DMS 273 treated with DMSO at 0.1 percent for 48 hours (cell line): ENCODE measurements at places on chromosomes 6 and 20.

DNA sequence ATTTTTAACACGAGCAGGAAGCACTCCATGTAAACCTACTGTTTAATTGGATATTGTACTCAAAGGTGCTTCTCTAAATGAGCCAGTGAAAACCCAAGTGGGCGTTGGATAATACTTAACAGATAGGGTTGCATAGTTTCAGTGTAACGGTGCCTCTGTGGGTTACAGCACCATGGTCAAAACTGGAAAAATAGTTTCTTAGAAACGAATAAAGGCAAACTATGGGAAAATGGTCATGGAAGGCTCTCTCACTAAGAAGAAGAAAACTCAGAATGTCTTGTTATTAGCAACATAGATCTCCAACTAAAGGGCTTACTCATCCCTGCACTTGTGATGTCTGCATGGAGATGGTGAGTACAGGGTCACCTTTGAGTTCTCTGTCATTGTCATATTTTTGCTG, 59.1 kb upstream of the NEDD9 start:
- DNase-seq, result no peak

GRCh38 chr6:165729307-165729936, 66.4 kb upstream of the PDE10A start:
- DNase-seq, result no peak

DNA sequence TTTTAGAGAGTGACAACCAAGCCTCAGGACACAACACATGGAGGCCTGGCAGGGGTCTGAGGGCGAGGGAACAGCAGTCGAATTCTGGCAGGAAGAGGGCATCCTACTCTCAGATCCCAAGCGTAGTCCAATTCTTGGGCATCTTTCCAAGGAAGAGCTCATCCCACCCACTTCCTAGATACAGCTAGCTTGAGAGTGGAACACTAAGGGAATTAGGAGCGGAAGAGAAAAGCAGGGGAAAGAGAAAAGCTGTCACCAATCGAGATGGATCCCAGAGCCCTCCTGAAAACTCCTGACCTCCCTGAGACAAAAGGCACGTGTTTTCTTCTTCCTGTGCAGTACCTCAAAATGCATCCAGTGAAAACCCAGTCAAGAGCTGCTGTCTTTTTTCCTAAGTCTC, 67.1 kb downstream of the GFOD1 start:
- no peak for DNase-seq

DNA sequence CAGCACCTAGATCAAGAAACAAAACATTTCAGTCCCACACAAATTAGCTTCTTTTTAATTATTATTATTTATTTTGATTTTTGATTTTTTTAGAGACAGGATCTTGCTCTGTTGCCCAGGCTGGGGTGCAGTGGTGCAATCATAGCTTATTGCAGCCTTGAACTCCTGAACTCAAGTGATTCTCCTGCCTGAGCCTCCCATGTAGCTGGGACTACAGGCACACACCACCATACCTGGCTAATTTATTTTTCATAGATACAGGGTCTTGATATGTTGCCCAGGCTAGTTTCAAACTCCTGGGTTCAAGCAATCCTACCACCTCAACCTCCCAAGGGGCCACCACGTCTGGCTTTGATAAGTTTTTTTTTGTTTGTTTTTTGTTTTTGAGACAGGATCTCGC, 24.6 kb downstream of the SNAI1 start:
- no peak for DNase-seq

GRCh38 chr20:50632236-50632635, 59.1 kb downstream of the RIPOR3 start:
- DNase-seq, result no peak

- no peak for DNase-seq
Measured at GRCh38 chr20:48639899-48640298, 187.9 kb downstream of the PREX1 start.

GRCh38 chr6:44388135-44388487, 605 bp downstream of the CDC5L start:
- no peak for DNase-seq

DNA sequence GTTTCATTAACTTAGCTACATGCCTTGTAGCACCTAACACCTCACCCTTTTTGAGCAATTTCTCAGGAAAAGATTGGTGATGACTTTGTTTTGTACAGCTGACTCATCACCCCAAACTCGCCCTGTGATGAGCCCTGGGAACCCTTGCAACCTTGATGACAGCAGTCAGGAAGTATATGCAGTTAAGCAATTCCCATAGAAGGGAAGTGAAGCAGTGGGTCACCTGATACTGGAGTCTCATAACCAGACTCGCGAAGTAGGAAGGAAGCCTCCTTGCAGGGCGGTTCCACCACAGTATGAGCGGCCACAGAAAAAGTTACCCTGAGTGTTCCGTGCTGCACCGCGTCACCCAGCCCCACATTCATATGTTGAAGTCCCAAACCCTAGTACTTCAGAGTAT, 82.0 kb upstream of the EDN1 start:
- no peak for DNase-seq

GRCh38 chr6:40958738-40959137, 80.3 kb downstream of the UNC5CL start:
- no peak for DNase-seq

- DNase-seq, result no peak
Measured at GRCh38 chr6:3347247-3347646, 88.5 kb downstream of the PSMG4 start.

GRCh38 chr6:53035549-53036213, 29.5 kb upstream of the FBXO9 start:
- DNase-seq, result no peak

GRCh38 chr20:40710603-40711002, 21.6 kb upstream of the MAFB start:
- DNase-seq, result no peak

- DNase-seq, result no peak
Measured at GRCh38 chr20:2796011-2796660, 4.3 kb downstream of the CPXM1 start.

DNA sequence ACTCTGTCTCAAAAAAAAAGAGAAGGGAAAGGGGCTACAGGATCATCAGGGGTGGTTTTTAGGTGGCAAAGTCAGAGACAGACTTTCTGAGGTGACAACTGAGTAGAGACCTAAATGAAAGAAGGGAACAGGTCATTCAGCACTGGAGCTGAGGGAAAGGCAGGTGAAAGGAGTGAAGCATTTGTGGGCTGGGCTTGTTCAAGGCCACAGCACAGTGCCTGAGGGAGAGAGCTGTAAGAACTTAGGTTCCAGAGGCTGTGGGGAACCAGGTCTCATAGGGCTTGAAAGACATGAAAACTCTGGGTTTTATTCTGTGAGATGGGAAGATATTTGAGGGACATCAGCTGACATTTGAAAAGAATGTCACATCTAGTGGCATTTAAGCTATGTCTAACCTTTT, 20.8 kb downstream of the KATNA1 start:
- no peak for DNase-seq

- DNase-seq, result no peak
Measured at GRCh38 chr6:43582911-43583310, 6.9 kb downstream of the POLH start.

GRCh38 chr20:5660346-5660745, 89.9 kb upstream of the SHLD1 start:
- DNase-seq, result no peak

DNA sequence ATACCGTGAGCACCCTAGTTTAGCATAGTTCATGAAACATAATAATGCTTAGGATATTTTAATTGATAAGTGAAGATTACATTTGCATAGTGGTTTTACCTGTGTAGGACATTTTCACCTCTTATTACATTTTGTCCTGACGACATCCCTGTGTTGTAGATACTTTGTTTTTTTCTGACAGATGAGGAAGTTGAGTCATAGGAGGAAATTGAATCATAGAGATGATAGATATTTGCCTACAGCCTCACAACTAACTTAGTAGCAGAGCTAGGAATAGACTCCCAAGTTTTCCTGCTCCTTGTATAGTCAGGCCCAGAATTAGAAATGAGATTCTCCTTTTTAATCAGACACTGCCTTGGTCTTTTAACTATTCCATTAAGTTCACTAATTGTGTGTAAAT, 100.5 kb upstream of the SUPT3H start:
- no peak for DNase-seq

DNA sequence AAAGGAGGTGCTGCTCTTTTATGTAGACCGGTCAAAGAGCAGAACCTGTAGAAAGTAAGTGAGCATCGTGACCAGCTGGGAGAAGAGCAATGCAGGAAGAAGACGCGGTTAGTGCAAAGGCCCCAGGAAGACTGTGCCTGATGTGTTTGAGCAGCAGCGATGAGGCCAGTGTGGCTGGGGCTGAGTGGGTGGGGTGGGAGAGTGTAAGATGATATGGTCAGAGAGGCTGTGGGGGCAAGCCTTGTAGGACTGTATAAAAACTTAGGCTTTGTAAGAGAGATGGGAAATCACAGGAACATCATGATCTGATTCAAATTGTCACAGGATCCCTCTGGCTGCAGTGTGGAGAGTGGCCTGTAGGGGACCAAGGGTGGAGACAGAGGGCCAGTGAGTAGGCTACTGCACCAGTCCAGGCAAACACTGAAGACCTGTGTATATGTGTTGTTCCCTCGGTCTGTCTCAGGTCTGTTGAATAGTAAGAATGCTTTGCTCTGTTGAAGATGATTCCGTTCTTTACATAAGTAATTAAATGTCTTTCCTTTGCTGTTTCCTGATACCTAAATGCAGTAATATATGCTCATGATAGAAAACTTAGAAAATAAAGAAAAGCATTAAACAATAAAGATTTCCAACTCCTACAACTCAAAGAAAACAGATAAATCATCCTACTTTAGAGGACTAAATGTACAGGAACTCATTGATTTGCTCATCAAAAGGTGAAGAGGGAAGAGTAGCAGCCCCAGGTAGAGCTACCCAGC, 23.6 kb upstream of the WFDC2 start:
- DNase-seq, result no peak

GRCh38 chr6:15326067-15326614, 80.3 kb downstream of the JARID2 start:
- no peak for DNase-seq

GRCh38 chr6:36850021-36850420, 10.8 kb upstream of the CPNE5 start:
- no peak for DNase-seq

GRCh38 chr20:56422076-56422823, 10.2 kb downstream of the CASS4 start:
- DNase-seq, result no peak

DNA sequence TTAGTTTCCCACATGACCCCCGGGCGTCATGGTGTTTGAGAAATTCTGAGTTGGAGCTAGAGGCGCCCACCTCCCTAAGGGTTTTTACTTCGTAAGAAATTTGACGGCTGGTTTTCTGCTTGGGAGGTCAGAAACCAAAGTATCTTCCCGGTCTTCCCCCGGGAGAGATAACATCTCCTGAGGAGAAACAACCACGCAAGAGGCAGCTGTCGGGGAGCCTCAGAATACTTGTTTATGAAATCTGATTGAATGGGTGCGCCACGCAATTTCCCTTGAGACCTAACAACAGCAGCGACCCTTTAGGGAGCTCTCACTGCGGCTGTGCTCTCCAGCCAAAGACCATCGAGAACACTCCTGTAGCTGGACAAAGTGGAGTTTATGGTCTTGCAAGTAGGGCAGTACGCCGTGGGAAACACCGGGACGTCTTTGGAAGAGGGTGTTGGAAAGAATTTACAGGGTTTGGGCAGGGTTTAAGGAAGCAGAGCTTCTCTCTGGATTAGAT, 608 bp upstream of the EIF2S2 start:
- DNase-seq, result no peak
